HCEC 1CT (cell line): ENCODE measurements at places on chromosomes 6 and 20.

DNA sequence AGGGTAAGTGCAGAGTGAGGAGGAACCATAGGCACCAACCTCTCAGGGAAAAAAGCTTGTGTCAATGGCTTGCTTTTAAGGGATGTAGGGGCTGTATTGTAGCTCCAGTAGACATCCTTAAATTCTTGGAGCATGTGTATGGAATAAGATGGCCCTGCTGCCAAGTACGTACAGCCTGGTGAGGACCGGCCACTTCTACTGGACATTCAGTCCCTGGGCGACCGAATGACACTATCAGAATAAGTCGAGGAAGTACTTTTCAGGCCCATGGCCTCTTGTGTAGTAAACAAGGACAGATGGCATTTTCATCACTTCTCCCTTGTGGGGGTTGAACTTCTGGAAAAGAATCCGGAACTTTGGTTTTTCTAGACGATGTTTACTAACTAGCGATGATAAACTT is 32.8 kb downstream of the GFRA4 start:
- no peak for DNase-seq

DNA sequence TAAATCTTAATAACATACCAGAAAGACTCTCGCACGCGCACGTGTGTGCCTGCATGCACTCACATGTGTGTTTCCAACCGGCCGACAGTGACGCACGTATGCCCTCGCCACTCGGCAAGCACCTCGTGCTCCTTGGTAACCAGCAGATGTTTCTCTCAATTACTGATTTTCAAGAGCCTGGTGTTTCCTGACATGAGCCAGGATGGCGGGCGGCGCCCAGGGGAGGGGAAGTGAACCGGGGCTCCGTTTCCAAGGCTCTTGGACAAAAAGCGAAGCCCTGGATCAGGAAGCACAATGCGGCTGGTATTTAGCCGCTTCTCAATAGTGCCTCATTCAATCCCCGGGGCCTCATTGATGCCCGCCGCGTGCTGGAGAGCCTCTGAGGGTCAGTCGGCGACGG is 37.7 kb downstream of the PMEPA1 start:
- DNase-seq = no peak

GRCh38 chr6:72624557-72625160 is 2.8 kb downstream of the KCNQ5 start:
- DNase-seq = peak; percentile 69

GRCh38 chr20:32970973-32971300 is 33.3 kb downstream of the SUN5 start:
- no peak for DNase-seq

GRCh38 chr20:57006411-57007170 is 259.9 kb downstream of the BMP7 start:
- DNase-seq = no peak

- DNase-seq = peak; percentile 19
These were observed 369.1 kb upstream of the MARCKS start for GRCh38 chr6:113488061-113488460.

DNA sequence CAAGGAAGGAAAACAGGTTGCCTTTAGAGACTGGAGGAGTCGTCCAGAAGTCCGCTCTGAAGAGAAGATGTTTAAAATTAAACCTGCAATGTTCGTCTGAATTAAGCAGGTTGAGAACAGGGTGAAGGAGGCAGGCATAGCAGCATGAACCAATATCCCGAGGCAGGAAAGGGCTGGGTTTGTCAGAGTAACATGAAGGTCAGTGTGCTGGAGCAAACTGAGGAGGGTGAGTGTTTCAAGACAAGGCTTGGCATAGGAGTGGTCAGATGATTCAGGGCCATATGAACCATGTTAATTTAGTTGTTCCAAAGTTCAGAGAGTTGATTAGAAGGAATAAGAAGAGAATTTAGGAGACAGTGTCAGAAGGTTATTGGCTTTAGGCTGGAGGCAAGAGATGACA is 93.3 kb downstream of the UTRN start:
- peak; percentile 70 for DNase-seq
